ENCODE measurements at places on chromosomes 5 and 9. TPM values are rescaled to one million over a fixed set of nuclear protein-coding genes. Genes with fewer than 3 reads are reported as not detected.

BHMT gene
- not detected for total RNA-seq

- DNase-seq, result peak; percentile 63
- no peak overlapping the region for H3K4me3 ChIP-seq
- no peak overlapping the region for H3K27ac ChIP-seq
Measured at GRCh38 chr5:110865400-110866094, 126.7 kb downstream of the SLC25A46 start.

GRAMD2B gene
- total RNA-seq, result 23.3 TPM

DNA sequence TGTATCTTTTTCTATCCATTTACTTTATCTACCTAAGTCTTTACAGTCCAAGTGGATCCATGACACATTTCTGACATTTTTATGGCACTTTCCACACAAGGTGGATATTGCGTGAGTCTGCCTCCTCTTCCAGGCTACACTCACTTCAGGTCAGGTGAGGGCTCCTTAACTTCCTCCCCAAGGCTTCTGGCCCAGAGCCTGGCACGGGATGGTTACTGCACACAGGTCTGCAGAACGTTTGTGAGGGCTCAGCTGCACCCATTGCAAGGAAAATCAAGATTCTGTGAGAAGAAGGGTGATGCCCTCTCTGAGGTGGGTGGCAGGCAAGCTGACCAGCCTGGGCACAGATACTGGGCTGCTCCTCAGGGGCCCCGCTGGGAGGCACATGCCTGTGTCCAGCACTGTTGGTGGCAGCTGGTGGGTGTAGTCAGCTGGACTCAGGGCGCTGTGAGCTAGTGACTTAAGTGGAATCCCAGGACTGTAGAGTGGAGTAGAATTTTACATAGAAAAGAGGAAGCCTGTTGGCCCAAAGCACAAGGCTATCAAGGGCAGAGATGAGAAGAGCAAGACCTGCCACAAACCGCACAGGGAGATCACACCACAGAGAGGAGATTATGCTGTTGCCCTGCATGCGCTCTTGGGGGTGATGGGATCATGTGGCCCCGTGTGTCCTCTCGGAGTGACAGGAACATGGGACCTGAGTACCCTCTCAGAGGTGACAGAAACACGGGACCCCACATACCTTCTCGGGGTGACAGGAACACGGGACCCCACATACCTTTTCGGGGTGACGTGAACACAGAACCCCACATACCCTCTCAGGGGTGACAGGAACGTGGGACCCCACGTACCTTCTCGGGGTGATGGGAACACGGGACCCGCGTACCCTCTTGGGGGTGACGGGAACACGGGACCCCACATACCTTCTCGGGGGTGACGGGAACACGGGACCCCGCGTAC, 21.3 kb downstream of the AHRR start:
- DNase-seq, result no peak
- peaks cover 9% of the 10 kb centered on the region for H3K4me1 ChIP-seq
- H3K27me3 ChIP-seq, result peaks cover 13% of the 10 kb centered on the region
- H3K4me3 ChIP-seq, result no peak overlapping the region
- H3K36me3 ChIP-seq, result peaks cover 7% of the 10 kb centered on the region

DMRT3 gene
- not detected for total RNA-seq

SPATA31E1 gene
- total RNA-seq, result not detected

Data from Calu3 (cell line).